ENCODE measurements at places on chromosomes 4 and X. TPM values are rescaled to one million over a fixed set of nuclear protein-coding genes. Genes with fewer than 3 reads are reported as not detected.

GRPR gene
- total RNA-seq, result not detected

PNMA6A gene
- total RNA-seq, result not detected

MTNR1A gene
- not detected for total RNA-seq

TLR3 gene
- 2.8 TPM for total RNA-seq

MID1 gene
- 12.6 TPM for total RNA-seq

FAM133A gene
- not detected for total RNA-seq

SLC10A6 gene
- 16.2 TPM for total RNA-seq

XAGE1B gene
- total RNA-seq, result not detected

FRG2 gene
- not detected for total RNA-seq

HNRNPD gene
- total RNA-seq, result 105 TPM

FAM184B gene
- total RNA-seq, result 0.19 TPM

PLP2 gene
- 161 TPM for total RNA-seq

UGT2B15 gene
- total RNA-seq, result not detected

TMEM31 gene
- not detected for total RNA-seq

ALB gene
- 0.62 TPM for total RNA-seq

APLN gene
- 0.09 TPM for total RNA-seq

DCAF12L1 gene
- total RNA-seq, result not detected

SMARCA1 gene
- total RNA-seq, result 17.4 TPM

TNIP3 gene
- 0.15 TPM for total RNA-seq

MAOA gene
- total RNA-seq, result 78.8 TPM

PDE6B gene
- 0.19 TPM for total RNA-seq

MAP7D2 gene
- not detected for total RNA-seq

PPEF2 gene
- not detected for total RNA-seq

TCEAL2 gene
- total RNA-seq, result 0.57 TPM

MAGEA1 gene
- not detected for total RNA-seq

PCYT1B gene
- total RNA-seq, result 0.13 TPM

SATL1 gene
- total RNA-seq, result not detected

SCRG1 gene
- total RNA-seq, result not detected

HAND2 gene
- 3.8 TPM for total RNA-seq

ARAP2 gene
- 28.5 TPM for total RNA-seq

KIT gene
- 6.6 TPM for total RNA-seq

IRS4 gene
- not detected for total RNA-seq

NPY1R gene
- total RNA-seq, result 2.4 TPM

MORF4L2 gene
- total RNA-seq, result 233 TPM

BLTP1 gene
- total RNA-seq, result 43.2 TPM

RNF128 gene
- 7.4 TPM for total RNA-seq

CSAG2 gene
- total RNA-seq, result not detected

TRIM75 gene
- total RNA-seq, result not detected

TAF7L gene
- total RNA-seq, result not detected

CNKSR2 gene
- 3.1 TPM for total RNA-seq

GNRHR gene
- 0.75 TPM for total RNA-seq
